ENCODE measurements at places on chromosomes 16 and 17. TPM values are rescaled to one million over a fixed set of nuclear protein-coding genes. Genes with fewer than 3 reads are reported as not detected.

GRCh38 chr16:81710044-81710443 is 69.0 kb upstream of the PLCG2 start:
- no peak for DNase-seq

Gene CNGB1
- not detected for total RNA-seq

DNA sequence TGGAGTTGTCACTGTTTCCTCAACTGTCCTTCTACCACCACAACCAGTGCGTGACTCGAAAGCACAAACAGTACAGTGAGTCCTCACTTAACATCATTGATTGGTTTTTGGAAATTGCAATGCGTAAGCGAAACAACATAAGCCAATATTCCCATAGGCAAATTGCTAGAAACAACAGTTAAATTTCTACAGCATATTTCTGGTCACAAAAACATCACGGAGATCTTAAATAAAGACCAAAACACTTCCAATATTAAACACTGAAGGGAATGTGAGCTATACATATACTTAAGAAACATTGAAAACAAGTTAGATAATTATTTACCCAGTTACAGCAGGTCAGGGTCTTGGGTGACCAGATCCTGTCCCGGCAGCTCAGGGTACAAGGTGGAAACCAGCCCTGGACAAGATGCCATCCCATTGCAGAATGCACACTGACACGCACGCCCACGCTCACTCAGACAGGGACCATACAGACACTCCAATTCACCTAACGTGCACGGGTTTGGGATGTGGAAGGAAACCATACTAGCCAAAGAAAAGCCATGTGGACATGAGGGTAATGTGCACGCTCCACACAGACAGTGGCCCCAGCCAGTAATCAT is 4.7 kb downstream of the SLC13A5 start:
- DNase-seq, result no peak

- no peak for DNase-seq
These were observed 6.7 kb downstream of the USP7 start for GRCh38 chr16:8957063-8957397.

Gene ST6GALNAC2
- not detected for total RNA-seq

GRCh38 chr17:44898768-44899073 is 524 bp downstream of the EFTUD2 start:
- peak; percentile 68 for DNase-seq

Gene MILR1
- total RNA-seq, result 0.60 TPM

DNA sequence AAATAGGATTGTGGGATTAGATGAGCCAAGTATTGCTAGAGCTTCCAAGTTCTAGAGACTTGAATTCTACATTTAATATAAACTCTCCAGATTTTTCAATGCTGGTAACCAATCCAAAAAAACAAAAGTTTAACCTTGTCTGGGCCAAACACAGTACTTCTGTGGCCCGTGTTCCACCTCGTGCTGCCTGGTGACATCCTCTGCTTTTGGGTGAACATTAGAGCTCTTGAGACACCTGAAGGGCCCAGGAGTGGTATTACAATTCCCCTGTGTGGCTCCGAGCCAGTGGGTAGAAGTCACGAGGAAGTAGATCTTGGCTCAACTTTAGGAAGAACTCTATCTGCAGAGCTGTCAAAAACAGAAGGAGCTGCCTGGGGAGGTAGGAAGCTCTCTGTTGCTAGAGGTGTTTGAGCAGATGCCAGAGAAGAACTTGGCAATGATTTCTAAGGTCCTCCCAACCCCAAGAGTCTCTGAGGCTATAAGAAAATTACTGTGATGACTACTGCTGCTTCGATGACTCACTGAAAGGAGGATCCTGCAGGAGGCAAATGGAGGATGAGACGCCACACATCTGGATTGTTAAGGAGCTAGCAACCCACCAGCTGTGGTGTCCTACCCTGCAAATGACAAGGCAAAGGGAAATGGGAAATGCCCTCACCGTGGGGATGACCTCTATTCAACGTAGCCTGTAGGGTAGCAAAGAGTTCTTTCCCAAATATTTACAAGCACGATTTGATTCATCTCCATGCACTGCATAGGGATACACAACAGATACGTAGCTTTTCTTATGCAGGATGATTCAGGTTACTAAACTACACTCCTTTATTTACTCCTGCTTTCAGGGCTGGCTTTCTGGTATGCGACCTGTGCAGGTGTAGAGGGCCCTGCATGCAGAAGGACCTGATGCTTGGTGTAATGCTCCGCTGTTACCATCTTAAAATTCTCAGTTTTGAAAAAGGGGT is 45.8 kb upstream of the GAS7 start:
- no peak for DNase-seq

DNA sequence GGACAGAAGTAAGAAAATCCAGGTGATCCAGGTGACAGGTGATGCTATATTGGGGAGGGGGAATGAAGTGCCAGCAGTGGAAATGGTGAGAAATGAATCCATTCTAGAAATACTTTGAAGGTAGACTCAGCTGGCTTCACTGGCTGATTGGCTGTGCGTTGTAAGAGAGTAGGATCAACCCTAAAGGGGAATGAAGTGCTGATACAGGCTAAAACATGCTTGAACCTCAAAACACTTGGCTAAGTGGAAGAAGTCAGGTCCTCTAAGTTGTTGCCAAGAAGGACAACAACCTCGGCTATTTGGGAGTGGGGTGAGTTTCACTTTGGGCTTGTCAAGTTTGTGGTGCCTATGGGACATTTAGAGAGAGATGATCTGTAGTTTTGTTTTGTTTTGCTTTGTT is 24.1 kb upstream of the SCNN1B start:
- DNase-seq, result no peak

DNA sequence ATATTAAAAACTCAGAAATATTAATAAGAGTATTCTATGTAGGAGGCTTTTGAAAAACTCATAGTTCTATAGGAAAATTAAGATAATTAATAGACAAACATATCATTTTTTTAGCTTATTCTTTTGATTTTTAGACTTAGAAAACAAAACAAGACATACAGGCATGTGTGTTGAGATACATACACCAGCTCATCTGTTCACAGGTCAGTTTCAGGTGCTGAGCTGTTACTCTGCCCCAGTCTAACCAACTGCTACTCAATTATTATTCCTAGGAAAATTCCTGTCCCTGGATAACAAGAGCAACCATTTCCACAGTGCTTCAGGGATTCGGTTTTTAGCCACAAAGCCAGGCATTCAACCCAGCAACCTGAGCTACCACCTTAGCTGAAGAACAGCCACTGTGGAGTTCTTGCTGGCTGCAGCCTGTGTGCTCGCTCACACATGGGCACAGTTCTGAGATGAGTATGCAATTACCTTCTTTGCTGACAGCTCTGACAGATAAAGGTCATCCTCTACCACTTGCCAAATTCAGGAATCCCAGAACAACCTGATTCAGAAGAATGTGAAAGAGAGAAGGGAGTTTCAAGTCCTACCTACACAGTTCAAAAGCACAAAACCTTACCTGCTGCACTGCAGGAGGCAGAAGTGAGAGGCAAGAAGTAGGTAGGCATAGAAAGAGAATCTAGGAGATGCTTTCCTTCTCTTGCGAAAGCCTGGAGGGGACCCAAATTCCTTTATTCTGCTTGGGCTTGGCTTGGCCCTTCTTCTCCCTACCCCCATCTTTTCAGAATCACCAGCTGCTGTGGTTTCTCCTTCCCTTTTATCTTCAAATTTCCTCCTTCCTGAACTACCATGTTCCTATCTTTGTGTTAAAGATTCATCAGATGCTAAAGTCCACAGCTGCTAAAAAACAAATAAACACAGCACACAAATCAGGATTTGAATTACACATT is 62.7 kb downstream of the TEX2 start:
- no peak for DNase-seq

Gene CORO6
- 0.87 TPM for total RNA-seq

- peak; percentile 64 for DNase-seq
These were observed 506 bp downstream of the CAMKK1 start for GRCh38 chr17:3892095-3892998.

GRCh38 chr16:77780378-77780837 is 8.0 kb upstream of the VAT1L start:
- peak; percentile 17 for DNase-seq

DNA sequence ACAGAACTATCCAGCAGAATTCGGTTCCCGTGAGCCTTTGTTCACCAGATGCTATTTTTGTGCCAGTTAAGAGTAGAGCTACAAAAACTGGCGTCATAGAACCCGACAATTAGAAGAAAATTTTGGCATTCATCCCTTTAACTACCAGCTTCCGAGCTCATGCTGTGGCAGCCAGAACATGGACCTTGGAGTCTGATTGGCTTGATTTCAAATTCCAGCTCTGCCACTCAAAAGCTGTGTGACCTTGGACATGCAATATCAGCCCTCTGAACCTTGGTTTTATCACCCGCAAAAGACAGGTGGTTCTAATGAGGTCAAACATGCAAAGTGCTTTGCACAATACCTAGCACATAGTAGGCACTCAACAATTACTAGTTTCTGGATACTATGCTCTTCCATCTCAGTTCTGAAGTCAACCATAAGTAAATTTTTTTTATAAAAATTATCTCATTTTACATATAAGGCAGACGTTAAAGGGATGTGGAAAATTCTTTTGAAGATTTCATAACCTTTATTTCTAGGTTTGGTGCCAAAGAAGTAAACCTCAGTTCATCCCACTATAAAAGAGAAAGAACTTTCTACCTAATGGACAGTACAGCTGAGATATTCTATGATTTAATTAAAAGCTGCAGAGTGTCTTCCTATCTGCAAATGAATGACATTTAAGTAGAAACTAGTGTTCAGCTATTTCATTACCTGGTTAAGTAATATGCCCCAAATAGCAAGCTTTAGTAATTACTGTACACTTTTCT is 331.5 kb downstream of the HAPSTR1 start:
- no peak for DNase-seq

DNA sequence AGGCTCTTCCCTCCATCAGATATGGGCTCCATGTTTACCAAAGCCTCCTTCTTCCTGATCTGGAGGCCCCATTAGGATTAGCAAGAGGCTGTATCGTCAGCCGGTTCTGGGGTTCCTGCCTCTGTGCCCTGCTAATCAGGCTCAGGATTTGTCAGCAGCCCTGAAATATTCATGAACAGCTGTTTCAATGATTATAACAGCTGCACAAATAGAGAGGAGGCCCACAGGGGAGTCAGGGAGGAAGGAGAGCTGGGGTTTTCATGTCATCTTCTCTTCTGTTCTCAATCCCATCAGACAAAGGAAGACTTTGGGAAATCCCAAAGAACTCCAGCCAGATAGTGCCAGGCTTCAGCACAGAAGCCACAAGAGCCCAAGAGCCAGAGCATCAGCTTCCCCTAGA is 72.3 kb upstream of the MMP2 start:
- DNase-seq, result no peak

DNA sequence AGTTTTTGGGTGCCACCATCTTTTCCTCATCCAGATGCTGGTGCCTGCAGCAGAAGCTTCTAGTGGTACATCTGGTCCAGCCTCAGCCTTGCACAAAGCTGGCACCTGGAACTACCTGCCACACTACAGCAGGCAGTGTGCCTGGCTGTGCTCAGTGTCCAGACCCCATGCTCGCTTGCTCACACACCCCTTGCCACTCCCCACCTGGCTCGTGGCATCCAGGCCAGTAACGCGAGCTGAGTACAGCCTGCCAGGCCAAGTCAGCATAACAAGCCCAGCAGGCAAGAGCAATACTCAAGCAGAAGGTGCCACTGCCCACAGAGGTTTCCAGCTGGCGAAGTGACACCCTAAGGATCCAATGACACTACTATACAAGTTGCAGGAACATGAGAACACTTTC is 29.7 kb upstream of the KIF2B start:
- no peak for DNase-seq

DNA sequence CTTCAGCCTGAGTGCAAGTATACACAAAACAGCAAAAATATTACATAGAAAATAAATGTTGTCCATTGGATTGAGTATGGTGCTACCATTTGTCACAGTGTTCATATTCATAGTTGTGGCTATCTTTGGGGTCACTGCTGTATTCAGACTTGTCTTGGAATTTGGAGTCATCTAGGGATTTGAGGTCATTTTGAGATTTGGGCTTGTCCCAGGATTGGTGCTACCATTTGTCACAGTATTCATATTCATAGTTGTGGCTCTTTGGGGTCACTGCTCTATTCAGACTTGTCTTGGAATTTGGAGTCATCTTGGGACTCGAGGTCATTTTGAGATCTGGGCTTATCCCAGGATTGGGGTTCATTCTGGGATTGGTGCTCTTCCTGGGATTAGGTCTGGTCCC is 24.8 kb downstream of the OMG start:
- DNase-seq, result no peak

GRCh38 chr17:35460354-35460851 is 11.8 kb upstream of the SLFN13 start:
- no peak for DNase-seq

DNA sequence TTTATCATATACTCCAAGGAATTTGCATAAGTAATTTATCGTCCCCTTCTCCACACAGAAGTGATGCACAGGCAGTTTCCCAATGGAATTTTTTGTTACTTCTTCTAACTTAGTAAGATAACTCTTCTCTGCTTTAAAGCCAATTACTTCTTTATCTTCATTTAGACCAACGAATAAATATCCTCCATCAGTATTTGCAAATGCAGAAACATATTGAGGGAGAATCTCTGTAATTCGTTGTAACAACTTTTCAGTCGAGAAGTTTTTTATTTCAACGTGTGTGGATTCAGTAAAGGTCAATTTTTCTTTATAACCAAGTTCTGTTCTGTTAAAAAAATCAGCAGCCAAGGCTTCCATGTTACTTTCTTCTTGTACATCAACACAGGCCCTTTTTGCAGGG is 30.7 kb upstream of the SLFN13 start:
- no peak for DNase-seq

Gene CX3CL1
- 2.8 TPM for total RNA-seq

Gene CARD14
- total RNA-seq, result 0.22 TPM

- no peak for DNase-seq
These were observed 365.7 kb downstream of the SEC14L1 start for GRCh38 chr17:77506371-77506991.

- peak; percentile 48 for DNase-seq
These were observed 1.7 kb downstream of the METRNL start for GRCh38 chr17:83080858-83081683.

DNA sequence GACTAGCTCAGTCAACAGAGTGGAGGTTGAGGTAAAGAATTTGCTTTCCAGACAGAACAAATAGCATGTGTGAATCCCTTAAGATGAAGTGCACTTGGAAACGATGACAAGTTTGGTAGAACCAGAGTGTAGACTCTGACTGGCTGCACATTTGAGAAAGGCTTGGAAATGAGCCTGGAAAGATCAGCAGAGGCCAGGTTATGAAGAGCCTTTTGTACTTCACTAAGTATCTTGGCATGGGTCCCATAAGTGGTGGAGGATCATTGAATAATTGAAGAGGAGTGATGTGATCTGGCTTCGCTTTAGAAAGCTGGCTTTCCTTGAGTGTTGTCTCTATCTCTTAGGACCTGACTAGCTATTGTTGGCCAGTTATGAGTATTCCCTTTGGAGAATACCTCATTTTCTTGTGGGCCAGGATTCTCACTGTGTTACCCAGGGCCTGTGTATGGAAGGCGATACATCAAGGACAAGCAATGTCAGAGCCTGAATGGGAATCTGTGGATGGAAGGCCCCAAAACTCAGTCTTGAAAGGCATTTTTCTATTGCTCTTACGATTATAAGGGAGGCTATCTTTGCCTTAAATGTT is 329.8 kb downstream of the UTP18 start:
- DNase-seq, result no peak
